Subcutaneous preadipocyte (primary cell): ENCODE measurements at places on chromosomes 5 and 9. TPM values are rescaled to one million over a fixed set of nuclear protein-coding genes. Genes with fewer than 3 reads are reported as not detected.

The ZBED3 gene
- 0.20 and 0.73 TPM in 2 replicates for total RNA-seq

The DNAH5 gene
- 0.39 and 0.73 TPM in 2 replicates for total RNA-seq

The ASS1 gene
- 172 and 188 TPM in 2 replicates for total RNA-seq

The PHYHD1 gene
- 3.3 and 11.4 TPM in 2 replicates for total RNA-seq

The STKLD1 gene
- total RNA-seq, result under 0.01 and 1.4 TPM in 2 replicates

The SPATA6L gene
- 0.39 and 1.5 TPM in 2 replicates for total RNA-seq

The EGFL7 gene
- 2.6 and 8.8 TPM in 2 replicates for total RNA-seq

The F2R gene
- total RNA-seq, result 63.9 and 123 TPM in 2 replicates

The SLC6A7 gene
- total RNA-seq, result not detected in 2 replicates

The ADGRD2 gene
- not detected in 2 replicates for total RNA-seq

The C5orf52 gene
- not detected in 2 replicates for total RNA-seq

The ADAMTSL2 gene
- total RNA-seq, result not detected in 2 replicates

The GPR150 gene
- total RNA-seq, result 0.20 and 0.37 TPM in 2 replicates

The KCNV2 gene
- total RNA-seq, result not detected in 2 replicates

The ELAVL2 gene
- total RNA-seq, result under 0.01 TPM in 1 of 2 replicates, not detected in the other

The FAM53C gene
- total RNA-seq, result 30.1 and 33.2 TPM in 2 replicates

The RFESD gene
- total RNA-seq, result 2.2 and 2.6 TPM in 2 replicates

The PCDHGA10 gene
- total RNA-seq, result 6.8 and 7.7 TPM in 2 replicates

The CCDC152 gene
- 2.6 and 3.3 TPM in 2 replicates for total RNA-seq

The ECM2 gene
- total RNA-seq, result 2.0 and 3.3 TPM in 2 replicates

The CDKN2B gene
- 9.2 and 29.1 TPM in 2 replicates for total RNA-seq

The TMEM171 gene
- total RNA-seq, result 4.4 and 7.4 TPM in 2 replicates

The RBM22 gene
- total RNA-seq, result 21.7 and 29.9 TPM in 2 replicates

The ERP44 gene
- total RNA-seq, result 11.4 and 13.7 TPM in 2 replicates

The HTR4 gene
- not detected in 2 replicates for total RNA-seq

The GRHPR gene
- total RNA-seq, result 142 and 154 TPM in 2 replicates

The BAAT gene
- total RNA-seq, result under 0.01 TPM in 1 of 2 replicates, not detected in the other

The PGGT1B gene
- total RNA-seq, result 10.6 and 11.0 TPM in 2 replicates

The PHF2 gene
- total RNA-seq, result 9.2 and 12.1 TPM in 2 replicates

The SCGB3A1 gene
- total RNA-seq, result not detected in 2 replicates

The NPR3 gene
- total RNA-seq, result 10.8 and 21.3 TPM in 2 replicates

The RGS3 gene
- total RNA-seq, result 13.2 and 17.6 TPM in 2 replicates

The LCN12 gene
- total RNA-seq, result not detected in 2 replicates

The SHB gene
- total RNA-seq, result 9.9 and 17.8 TPM in 2 replicates

The IPPK gene
- 11.8 and 13.1 TPM in 2 replicates for total RNA-seq

The TMC1 gene
- 0.37 and 0.59 TPM in 2 replicates for total RNA-seq

The PTGR1 gene
- 41.2 and 56.2 TPM in 2 replicates for total RNA-seq

The ENHO gene
- under 0.01 TPM in 1 of 2 replicates, not detected in the other for total RNA-seq

The OR1Q1 gene
- total RNA-seq, result not detected in 2 replicates

The FBXW5 gene
- 125 TPM in 2 replicates for total RNA-seq

The OR1J2 gene
- total RNA-seq, result 0.20 and 0.73 TPM in 2 replicates

The SAXO1 gene
- not detected in 2 replicates for total RNA-seq

The BRIX1 gene
- 38.2 and 40.5 TPM in 2 replicates for total RNA-seq

The PDE8B gene
- under 0.01 TPM in 1 of 2 replicates, not detected in the other for total RNA-seq

The PCDHA6 gene
- under 0.01 and 0.37 TPM in 2 replicates for total RNA-seq

The PCDHAC1 gene
- total RNA-seq, result not detected in 2 replicates

The DMRT3 gene
- not detected in 2 replicates for total RNA-seq

The PCDHGB1 gene
- 0.73 and 1.2 TPM in 2 replicates for total RNA-seq

The SLC6A19 gene
- not detected in 2 replicates for total RNA-seq

The PRXL2C gene
- total RNA-seq, result 29.7 and 56.6 TPM in 2 replicates

The COL23A1 gene
- total RNA-seq, result under 0.01 TPM in 1 of 2 replicates, not detected in the other

The PCDHGC5 gene
- 2.2 and 2.9 TPM in 2 replicates for total RNA-seq
